ENCODE measurements at places on chromosomes 5 and 9.

- no peak for DNase-seq
These were observed 90.7 kb downstream of the CACNA1B start for GRCh38 chr9:137968235-137968634.

GRCh38 chr9:127049581-127049980 lies 72.9 kb downstream of the ANGPTL2 start:
- DNase-seq = no peak

GRCh38 chr5:16740811-16741392 lies 124.1 kb upstream of the RETREG1 start:
- no peak for DNase-seq

DNA sequence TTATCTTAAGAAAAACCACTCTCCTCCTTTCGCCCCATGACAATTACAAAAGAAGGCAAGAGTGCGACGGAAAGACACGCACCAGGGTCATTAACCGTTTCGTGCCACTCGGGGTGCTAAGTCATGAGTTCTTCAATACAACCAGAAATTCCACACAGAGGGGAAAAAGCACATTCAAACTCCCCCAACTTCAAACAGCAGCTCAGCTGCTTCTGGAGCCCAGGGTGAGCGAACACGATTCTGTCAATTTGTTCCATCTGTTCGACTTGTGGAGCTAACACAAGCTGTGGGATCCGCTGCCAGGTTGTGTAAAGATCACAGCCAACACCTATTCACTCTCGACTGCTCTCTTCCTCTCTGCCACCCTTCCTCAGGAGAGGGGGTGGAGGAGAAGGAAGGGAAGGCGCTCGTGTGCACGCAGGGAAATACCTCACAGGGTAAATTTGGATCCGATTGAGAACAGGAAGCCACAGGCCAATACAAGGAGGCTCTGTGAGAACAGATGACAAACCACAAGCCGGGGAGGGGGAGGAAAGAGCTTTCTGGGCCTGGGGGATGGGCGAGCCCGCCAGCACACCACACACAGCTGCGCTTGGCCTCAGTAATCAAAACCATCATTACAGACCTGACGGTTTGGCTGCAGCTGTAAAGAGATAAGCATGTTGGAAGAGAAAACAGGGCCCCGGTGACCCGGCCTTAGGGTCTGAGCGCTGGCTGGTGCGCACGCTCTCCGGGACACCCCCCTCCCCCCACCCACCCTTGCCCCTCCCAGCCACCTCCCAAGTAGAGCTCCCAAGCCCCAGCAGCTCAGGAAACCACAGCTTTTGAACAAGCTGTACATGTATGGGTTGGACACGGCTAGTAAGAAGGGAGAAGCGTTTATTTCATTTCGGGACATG lies 54.3 kb downstream of the PTCH1 start:
- peak; percentile 83 for DNase-seq

DNA sequence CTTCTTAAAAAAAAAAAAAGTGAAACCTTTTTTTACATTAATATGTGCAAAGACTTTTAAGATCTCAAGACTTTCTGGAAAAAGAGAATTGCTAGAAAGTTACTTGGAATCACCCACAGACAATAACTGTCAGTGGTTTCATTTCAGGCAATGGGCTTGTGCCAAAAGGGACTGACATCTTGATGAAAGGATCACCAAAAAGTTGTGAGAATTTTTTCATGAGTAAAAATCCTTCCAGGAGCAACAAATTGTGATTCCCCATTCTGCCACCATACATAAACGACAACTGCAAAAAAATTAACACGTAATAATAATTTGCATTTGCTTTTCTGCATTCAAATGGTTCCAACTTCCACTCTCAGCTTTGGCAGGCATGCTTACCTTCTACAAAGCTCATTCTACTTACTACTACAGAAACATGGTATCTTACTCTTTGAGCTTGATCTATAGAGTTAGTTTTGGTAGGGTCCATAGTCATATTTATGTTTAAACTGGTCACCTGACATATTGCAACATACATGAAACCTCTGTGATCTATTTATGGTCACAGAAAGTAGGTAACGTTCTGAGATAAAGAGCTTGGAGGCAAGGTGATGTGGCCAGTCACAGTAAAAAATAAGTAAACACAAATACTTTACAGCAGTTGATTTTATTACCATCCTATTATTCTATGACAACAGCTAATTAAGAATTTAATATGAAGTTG lies 3.0 kb downstream of the NREP start:
- DNase-seq = no peak

DNA sequence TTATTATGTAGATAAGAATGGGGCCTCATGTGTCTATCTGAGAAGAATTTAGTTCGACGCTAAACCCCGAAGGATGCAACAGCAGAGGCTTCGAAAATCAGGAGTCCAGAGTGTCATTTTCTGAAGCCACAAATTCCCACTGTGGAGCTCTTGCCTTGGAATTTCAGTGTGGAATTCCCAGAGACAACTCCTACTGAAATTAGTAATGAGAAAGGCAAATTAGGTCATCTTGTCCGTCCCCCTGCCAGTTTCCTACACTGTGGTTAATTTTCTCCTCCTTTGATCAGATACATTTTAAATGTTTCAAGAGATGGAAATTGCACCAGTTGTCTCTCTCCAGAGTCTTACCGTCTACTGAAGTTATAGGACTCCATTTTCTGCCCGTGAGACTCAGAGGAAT lies 633.6 kb downstream of the BNC2 start:
- no peak for DNase-seq

GRCh38 chr5:138180183-138180782 lies 1.4 kb downstream of the KIF20A start:
- no peak for DNase-seq

GRCh38 chr9:126945682-126946081 lies 31.1 kb downstream of the RALGPS1 start:
- no peak for DNase-seq

DNA sequence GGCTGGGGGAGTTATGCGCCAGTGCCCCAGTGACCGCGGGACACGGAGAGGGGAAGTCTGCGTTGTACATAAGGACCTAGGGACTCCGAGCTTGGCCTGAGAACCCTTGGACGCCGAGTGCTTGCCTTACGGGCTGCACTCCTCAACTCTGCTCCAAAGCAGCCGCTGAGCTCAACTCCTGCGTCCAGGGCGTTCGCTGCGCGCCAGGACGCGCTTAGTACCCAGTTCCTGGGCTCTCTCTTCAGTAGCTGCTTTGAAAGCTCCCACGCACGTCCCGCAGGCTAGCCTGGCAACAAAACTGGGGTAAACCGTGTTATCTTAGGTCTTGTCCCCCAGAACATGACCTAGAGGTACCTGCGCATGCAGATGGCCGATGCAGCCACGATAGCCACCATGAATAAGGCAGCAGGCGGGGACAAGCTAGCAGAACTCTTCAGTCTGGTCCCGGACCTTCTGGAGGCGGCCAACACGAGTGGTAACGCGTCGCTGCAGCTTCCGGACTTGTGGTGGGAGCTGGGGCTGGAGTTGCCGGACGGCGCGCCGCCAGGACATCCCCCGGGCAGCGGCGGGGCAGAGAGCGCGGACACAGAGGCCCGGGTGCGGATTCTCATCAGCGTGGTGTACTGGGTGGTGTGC lies at the start of gene RXFP3:
Gene RXFP3, plus strand, starts transcription at position 6 of the 636 bp plus-strand sequence. Its CDS starts 355 bp downstream, at position 361.
- no peak for DNase-seq

- DNase-seq = no peak
These were observed 160.7 kb downstream of the TMEM38B start for GRCh38 chr9:105854783-105855724.

GRCh38 chr5:68478301-68479095 lies 262.9 kb downstream of the PIK3R1 start:
- DNase-seq = no peak

GRCh38 chr5:14599476-14600127 lies 18.0 kb downstream of the OTULINL start:
- no peak for DNase-seq

- no peak for DNase-seq
These were observed 12.9 kb downstream of the TCF7 start for GRCh38 chr5:134127376-134127861.

- DNase-seq = no peak
These were observed 190.8 kb upstream of the SEMA6A start for GRCh38 chr5:116765441-116765840.

DNA sequence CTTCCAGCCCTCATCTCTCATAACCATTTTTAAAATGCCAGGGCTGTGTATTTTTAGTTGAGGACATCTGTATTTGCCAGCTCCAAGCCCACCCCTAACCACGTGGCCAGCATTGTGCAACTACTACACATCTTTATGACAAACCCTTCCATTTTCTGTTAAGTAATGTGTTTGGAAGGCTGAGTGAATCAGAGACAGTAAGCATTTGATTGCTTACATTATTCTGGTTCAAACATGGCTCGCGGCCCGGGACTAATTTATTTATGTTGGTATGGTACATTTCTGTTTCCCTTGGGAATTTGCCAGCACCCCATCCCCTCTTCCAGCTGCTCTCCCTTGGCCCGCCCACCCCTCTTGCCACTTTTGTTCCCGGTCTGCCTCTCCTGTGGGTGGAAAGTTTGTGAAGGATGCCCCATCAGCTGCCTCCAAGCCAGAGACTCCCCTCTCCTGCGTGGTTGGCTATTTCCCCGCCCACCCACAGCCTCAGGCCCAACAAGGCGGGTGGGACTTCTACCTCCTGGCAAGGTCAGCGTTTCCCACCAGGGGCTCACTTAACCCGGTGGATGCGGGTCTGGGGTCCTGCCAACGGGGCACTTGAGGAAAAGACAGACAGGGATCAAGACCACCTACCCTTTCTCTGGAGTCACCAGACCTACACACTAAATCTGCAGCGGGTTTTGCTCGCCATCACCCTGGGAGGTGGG lies 162.2 kb downstream of the HSD17B3 start:
- no peak for DNase-seq

GRCh38 chr9:72951520-72952380 lies 1.1 kb downstream of the ALDH1A1 start:
- no peak for DNase-seq

- DNase-seq = no peak
These were observed 153.1 kb upstream of the OTULINL start for GRCh38 chr5:14428302-14429081.

GRCh38 chr9:78479441-78479840 lies 182.5 kb downstream of the PSAT1 start:
- no peak for DNase-seq

- no peak for DNase-seq
These were observed 34.0 kb upstream of the FGF1 start for GRCh38 chr5:142719836-142720370.

DNA sequence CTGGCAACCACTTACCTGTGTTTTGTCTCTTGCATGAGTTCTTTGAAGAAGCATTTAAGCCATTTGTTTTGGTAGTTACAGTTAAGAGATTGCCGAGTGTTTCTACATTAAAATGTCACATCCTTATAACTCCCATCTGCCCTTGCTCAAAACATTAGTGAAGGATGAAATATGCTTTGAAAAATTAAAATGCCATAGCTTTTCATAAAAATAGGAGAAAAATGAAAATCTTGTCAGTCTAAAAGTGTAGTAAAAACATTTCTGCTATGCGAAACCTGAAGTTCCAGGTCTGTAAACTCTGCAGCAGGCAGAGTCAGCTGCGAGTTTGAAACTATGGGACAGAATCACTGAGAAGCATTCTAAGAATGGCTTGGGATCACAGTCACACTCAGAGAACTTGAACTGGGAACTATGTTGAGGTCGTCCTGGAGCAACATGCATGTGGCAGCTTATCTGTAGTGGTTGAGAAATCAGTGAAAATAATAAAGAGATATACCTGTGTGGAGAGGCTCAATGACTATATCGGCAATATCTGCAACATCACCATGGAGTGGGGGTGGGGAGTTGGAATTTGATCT lies 67.4 kb downstream of the RASGRF2 start:
- DNase-seq = no peak

GRCh38 chr5:131160134-131160533 lies 4.9 kb downstream of the HINT1 start:
- no peak for DNase-seq

DNA sequence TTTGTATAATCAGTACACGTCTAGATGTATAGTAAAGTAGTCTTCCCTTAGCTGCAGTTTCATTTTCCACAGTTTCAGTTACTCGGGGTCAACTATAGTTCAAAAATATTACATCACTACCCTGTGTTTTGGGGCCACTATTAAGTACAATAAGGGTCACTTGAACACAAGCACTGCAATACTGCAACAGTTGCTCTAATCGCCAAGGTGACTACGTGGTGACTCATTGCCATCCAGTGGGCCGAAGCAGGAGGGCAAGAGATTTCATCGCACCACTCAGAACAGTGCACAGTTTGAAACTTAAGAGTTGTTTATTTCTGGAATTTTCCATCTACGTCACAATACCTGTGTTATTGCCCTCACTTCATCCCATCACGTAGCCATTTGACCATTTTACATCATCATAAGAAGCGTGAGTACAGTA lies at the start of gene ARL14EPL:
Gene ARL14EPL, plus strand, starts transcription at position 379 of the 424 bp plus-strand sequence. CDS start 18,994 bp downstream, outside the sequence.
- DNase-seq = no peak

GRCh38 chr5:93577854-93578812 lies 2.9 kb downstream of the NR2F1-AS1 start:
- DNase-seq = no peak

- no peak for DNase-seq
These were observed 69.5 kb downstream of the RETREG1 start for GRCh38 chr5:16547200-16547842.

DNA sequence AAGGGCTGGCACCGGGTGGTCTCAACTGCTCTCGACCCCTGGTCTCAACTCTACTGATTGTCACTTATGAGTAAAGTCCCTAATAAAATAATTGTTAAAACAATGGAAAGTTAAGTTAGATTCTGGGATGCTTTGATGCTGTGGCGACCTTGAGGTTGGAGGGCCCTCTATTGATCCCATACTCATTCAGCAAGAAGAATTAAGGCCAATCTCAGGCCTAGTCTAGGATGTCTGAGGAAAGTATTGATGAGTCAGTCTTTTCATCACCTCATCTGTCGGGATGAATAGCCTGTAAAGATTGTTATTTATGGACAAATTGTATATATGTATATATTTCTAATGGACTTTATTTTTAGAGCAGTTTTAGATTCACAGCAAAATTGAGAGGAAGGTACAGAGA lies 50.8 kb downstream of the WDR36 start:
- DNase-seq = no peak

GRCh38 chr9:101376111-101376848 lies 8.5 kb downstream of the BAAT start:
- DNase-seq = no peak

GRCh38 chr9:120612218-120612617 lies 32.3 kb upstream of the CDK5RAP2 start:
- DNase-seq = no peak

- no peak for DNase-seq
These were observed 43.8 kb downstream of the WDR36 start for GRCh38 chr5:111135946-111136345.

DNA sequence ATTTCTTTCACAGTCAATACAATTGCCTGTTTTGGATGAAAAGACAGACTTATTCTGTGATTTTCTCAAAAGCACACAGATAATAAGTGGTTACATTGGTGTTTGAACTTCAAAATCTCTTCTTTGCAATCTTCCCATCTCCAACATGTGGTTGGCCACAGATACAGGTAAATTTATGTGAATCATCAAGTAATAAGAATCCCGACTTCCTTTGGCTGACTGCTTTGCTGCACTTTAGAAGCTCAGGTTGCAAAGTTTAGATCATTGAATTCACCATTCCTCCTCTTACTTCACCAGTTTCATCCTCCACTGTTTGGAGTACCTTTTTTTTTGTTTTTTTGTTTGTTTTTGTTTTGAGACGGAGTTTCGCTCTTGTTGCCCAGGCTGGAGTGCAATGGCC lies 56.5 kb upstream of the ADRB2 start:
- DNase-seq = no peak

Data from stimulated activated effector memory CD8-positive, alpha-beta T cell treated with anti-CD3 and anti-CD28 coated beads, Interleukin-12 subunit alpha, Interleukin-12 subunit beta, amount 100 ng/mL, for 72 hours (primary cell).